ENCODE measurements at places on chromosomes 13 and 19.

- peak; percentile 95 for DNase-seq
Observed at GRCh38 chr19:1605236-1606137, at the start of gene UQCR11. Gene UQCR11, minus strand, starts transcription at chr19:1605462. Its CDS starts 53 bp downstream, at chr19:1605409.

DNA sequence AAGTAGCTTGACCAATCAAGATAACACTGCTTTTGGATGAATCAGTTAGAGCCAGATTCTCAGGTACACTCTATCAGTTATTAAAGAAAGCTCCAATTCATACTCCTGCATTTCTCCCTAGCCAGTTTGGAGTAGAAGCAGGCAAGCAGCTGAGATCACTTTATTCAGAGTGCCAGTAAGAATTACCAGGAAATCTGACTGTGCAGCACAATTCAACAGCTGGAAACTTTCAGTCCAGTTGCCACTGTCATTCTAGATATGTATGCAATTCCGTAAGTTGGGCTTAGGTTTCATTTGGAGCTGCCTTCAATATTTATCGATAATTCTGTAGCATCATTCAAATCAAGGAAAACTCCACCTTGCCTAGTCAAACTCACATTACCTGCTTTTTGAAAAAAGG is 2625.6 kb upstream of the PCDH20 start:
- DNase-seq: no peak

DNA sequence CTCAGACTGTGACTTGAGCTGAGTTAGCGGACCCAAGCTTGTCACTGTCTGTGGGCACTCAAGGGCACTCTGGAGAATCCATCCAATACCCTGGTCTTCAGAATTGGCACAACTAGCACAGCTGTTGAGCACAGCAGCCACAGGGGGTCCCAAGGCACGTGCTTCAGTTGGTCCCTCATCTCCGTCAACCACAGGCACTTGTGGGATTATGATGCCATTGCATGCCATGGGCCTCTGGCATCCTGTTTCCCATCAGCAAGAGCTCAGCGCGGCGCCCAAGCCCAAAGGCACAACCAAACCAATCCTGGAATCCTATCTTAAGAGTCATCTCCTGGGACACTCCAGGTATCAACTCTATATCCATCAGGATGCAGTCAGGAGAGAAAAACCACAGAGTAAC is 3.7 kb upstream of the B3GNT8 start:
- DNase-seq: no peak

DNA sequence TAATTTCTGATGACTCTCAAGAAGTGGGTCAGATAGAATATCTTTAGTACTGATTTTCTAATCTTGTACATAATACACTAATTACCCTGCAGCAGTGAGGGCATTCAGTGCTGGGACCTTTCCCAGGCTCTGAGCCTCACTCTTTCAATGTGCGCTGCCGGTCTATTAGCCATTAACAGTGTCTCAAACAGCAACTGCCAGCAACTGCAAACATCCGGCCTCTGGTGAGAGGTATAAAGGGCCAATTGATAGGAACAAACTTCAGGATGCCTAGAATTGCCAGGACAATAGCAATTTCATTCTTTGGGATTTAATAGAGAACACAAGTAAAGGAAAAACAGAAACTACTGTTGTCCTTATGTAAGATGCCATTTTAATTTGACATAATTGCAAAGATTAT is 604.4 kb upstream of the SPRY2 start:
- no peak for DNase-seq

- DNase-seq: no peak
Observed at GRCh38 chr13:73704587-73704986, 429.6 kb downstream of the KLF12 start.

DNA sequence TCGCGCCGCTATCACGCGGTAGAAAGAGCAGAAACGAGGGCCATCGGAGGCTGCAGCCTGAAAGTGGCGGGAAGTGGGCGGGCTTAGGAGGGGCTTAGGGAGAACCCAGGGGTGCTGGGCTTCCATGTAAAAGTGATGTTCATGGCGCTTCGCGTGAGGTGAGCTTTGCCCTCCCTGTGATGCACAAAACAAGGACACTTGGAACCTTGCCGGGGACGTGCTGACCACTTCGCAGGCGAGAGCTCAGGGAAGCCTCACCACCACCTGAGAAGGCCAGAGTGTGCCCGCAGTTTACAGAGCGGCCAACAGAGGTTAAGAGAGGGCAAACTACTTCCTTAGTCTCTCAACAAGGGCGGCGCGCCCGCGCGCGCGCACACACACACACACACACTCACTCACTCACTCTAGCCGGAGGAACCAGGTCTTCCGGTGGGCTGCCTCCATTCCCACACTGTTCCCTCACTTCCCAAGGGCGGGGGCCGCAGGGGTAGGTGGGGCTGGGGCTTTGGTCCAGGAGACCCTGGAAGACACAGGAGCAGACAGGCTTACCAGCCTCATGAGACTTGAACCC is 651 bp downstream of the GAPDHS start:
- DNase-seq: peak; percentile 41

DNA sequence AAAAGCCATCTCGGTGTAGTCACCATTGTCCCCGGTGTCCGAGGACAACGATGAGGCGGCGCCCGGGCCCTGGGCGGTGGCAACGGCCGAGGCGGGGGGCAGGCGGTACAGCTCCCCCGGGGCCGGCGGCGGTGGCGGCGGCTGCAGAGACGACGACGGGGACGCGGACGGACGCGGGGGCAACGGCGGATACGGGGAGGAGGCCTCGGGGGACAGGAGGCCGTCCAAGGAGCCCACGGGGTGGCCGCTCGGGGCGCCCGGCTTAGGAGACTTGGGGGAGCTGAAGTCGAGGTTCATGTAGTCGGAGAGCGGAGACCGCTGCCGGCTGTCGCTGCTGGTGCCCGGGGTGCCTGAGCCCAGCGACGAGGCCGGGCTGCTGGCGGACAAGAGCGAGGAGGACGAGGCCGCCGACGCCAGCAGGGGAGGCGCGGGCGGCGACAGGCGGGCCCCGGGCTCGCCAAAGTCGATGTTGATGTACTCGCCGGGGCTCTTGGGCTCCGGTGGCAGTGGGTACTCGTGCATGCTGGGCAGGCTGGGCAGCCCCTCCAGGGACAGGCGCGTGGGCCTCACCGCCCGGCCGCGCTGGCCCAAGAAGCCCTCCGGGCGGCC is 3.5 kb downstream of the IRS2 start:
- DNase-seq: no peak

- DNase-seq: peak; percentile 75
Observed at GRCh38 chr19:32566246-32566830, 14.7 kb upstream of the PDCD5 start.

- DNase-seq: no peak
Observed at GRCh38 chr13:73107970-73108369, 49.2 kb downstream of the KLF5 start.

DNA sequence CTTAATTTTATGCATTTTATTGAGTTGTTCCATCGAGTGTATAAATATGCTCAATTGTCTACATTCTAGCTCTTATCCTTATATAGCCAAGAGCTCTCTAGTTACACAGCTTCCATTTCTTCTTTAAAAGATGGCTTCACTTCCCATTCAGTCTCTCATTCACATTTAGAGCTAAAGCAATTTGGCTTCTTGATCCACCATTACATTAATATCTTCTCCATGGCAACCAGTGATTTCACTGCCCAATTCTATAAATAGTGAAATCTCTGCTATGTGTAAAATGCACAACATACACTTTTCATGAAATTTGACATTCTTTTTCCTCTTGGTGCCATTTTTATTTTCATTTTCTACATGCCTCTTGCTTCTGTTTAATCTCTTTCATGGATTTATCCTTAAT is 696.9 kb upstream of the ATXN8OS start:
- no peak for DNase-seq

DNA sequence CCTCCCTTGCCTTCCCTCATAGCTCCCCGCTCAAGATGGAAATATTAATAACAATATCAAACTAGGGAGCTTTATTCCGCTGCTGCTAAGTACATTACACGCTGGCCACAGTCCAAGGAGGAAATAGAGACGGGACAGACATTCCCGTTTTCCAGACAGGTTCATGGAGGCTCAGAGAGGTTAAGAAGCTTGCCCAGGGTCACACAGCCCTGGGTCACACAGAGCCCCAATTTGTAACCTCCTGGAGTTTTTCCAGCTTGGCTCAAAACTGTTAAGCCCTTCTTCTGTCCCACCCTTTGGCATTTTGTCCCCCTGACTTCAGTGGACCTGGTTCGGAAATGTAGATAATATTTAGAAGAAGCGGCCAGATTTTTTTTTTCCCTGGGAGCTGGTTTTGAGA is 2.0 kb downstream of the BICRA start:
- DNase-seq: no peak

DNA sequence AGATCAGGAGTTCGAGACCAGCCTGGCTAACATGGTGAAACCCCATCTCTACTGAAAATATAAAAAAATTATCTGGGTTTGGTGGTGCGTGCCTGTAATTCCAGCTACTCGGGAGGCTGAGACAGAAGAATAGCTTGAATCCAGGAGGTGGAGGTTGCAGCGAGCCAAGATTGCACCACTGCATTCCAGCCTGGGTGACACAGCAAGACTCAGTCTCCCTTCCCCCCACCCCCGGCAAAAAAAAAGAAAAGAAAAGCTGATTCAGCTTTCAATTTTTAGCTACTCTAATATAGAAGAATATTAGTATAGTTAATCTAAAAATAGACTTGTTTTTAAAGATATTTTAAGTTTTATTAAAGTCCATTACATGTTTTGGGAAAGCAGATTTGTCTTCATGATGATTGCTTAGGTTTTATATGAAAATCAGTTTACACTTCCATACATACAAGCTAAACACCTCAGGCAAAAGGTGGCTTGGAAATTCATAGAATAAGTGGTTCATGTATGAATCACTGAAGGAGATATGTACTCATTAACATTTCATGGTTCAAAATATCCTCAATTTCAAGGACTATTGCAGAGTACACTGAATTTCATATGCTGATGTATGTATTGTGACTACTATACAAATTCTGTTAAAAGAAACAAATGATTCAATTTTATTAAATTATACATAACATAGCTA is 165.2 kb downstream of the TDRD3 start:
- DNase-seq: peak; percentile 7

DNA sequence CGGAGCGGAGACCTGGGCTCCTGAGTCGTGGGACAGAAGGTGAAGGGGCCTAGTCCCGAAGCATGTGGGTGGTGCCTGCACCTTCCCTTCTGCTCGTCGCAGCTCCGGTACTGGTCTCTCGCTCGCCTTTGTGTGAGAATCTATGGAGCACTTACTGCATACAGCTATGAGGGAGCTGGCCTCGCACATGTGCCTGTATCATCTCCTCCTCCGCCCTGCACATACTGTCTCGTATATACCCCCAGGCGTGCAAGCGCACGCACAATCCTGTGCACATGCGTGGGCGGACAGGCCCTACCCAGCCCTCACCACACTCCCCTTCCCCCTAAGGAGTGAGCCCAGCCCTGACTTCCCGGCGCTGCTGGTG is 8.7 kb downstream of the PIK3R2 start:
- no peak for DNase-seq

DNA sequence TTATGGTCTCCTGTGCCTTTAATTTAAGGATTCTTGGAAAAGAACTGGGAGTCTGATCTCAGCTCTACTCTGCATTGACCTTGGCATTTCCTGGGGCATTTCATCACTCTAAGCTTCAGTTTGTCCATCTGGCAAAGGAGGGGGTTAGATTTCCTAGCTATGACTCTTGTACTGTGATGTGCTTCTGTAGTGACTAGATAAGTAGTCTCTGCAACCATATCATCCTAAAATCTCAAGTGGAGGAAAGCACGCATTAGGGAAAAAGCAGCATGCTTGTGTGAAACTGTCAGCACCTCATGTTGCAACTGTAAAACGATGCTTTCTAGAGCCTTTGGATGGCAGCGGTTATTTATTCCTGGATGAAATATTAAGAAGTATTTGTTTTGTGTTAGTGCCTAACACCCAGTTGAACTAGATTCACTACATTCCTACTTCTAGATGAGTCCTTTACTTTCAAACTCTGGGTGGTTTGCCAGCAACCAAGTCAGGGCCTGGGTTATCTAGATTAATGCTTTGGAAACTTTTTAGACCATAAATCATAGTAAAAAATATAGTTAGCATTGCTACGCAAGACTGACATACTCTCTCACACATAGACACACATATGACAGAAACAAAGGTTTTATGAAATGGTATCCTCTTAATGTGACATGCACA is 6.8 kb downstream of the WDFY2 start:
- DNase-seq: peak; percentile 98

DNA sequence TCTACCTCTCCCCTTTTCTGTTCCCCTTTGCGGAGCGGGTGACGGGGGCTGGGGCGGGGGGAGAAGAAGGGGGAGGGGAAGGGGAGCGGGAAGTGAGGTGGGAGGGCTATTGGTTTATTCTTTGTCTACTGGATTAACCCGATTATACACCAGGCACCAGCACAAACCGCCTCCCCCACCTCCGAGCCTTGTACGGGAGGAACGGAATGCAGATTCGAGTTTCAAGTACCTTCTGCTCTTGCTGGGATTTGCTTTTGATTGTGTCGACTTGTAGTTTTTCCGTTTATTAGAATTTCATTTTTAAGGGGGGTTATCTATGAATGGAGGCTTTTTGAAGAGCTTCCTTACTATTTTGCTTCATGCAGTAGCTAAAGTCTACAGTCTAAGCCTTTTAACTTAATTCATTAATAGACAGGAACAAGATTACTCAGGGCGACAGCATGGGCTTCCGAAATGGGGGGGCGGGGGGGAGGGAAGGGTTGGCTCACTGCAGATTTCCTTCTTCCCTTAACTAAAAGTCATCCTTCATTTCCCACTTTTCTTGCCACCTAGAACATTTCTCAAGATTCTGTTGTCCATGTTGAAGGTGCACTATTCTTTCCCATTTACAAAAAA is 937 bp upstream of the SPRY2 start:
- peak; percentile 48 for DNase-seq

DNA sequence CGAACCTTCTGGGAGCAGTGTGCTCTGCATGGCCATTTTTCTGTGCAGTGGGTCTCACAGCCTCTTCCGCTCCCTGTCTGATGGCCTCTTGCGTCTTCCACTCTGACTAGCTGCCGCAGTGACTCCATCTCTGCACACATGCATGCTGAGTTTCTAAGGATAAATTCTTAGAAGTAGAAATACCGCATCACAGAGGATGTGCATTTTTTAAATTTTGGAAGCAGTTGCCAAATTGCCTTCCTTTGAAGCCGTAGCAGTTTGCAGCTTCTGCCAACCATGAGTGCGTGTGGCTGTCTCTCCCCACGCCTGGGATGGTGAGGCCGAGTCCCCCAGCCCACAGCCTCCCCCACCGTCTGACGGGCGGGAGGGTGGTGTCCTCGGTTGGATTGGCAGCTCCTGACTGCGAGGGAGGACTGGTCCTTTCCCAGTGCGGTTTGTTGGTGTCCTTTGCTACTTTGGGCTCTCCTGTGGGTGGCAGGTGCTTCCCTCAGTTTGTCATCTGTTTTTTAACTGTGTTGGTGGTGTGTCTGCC is 9.8 kb downstream of the FZR1 start:
- peak; percentile 37 for DNase-seq

- DNase-seq: peak; percentile 30
Observed at GRCh38 chr13:64912141-64912540, 2318.0 kb downstream of the PCDH9 start.

DNA sequence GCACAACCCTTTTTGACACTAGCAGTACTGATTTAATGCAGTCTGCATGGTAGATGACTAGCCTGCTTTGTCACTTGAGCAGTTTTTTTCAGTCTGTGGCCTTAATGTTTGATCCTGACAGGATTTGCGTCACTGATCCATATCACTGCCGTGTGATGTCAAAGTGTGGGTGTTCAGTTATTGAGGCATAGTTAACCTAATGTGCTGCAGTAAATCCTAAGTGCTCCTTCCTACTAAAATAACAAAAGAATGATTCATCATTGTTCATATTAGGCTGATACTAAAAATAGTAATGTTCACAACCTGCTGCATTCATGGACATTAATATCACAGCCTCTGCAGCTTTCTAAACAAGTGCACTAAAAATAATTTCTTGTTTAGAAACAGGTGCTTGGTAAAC is 121.9 kb upstream of the MLNR start:
- DNase-seq: peak; percentile 98
